ENCODE measurements at places on chromosomes 4 and X. TPM values are rescaled to one million over a fixed set of nuclear protein-coding genes. Genes with fewer than 3 reads are reported as not detected.

TLR7 gene
- 1.6 TPM for polyA plus RNA-seq

SSX1 gene
- polyA plus RNA-seq: not detected

- no peaks in the 10 kb centered on the region for H3K36me3 ChIP-seq
- no peaks in the 10 kb centered on the region for H3K27me3 ChIP-seq
- no peaks in the 10 kb centered on the region for H3K4me1 ChIP-seq
- DNase-seq: no peak
- H3K4me3 ChIP-seq: no peak overlapping the region
These were observed 207.1 kb downstream of the PPP3CA start for GRCh38 chr4:101140228-101140627.

DNA sequence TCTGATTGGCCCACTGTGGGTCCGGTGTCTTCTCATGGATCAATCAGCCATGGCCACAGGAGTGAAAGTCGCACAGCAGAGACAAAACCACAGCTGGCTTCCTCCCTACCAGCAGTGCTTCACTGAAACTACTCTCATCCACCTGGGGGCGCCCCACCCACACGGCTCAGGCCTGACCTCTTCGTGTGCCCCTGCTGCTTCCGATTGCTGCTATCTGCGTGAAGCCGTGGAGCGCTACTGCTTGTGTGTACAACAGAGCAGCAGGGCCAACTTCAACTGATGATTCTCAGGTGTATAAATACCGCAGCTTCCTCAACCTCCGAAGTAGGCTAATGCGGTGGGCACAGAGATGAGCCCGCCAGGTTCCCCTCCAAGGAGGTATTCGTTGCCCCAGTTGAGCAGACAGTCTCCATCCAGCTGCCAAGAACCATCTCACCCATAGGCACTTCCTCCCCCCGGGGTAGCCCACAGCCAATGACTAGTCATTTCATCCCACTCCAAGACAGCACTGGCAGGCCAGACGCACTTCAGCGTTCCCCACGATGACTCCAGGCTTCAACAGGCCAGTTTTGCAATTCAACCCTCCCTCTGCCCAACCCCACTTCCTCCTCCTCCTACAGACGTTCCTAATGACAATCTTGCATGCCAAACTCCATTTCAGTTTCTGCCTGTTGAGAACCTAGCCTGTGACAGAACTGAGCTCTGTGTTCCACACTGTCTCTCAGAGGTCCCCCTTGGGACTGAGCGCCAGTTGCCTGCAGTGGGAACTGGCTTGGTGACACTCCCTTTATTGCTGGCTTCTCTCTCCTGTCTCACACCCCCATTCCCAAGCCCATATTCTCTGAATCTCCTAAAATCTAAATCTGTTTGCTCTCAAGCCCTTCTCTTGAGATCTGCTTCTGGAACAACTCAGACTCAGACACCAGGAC is 41.3 kb upstream of the ATP6AP2 start:
- no peak overlapping the region for H3K4me3 ChIP-seq
- H3K27me3 ChIP-seq: peaks cover 56% of the 10 kb centered on the region
- no peak overlapping the region for H3K27ac ChIP-seq
- DNase-seq: no peak

GRCh38 chr4:120867506-120867905 is 55.0 kb downstream of the PRDM5 start:
- no peak overlapping the region for H3K4me3 ChIP-seq
- H3K4me1 ChIP-seq: no peaks in the 10 kb centered on the region
- no peaks in the 10 kb centered on the region for H3K36me3 ChIP-seq

- H3K4me3 ChIP-seq: no peak overlapping the region
- H3K4me1 ChIP-seq: no peaks in the 10 kb centered on the region
- H3K27me3 ChIP-seq: no peaks in the 10 kb centered on the region
- H3K27ac ChIP-seq: no peak overlapping the region
- no peaks in the 10 kb centered on the region for H3K36me3 ChIP-seq
- no peak for DNase-seq
These were observed 1263.5 kb downstream of the FAM133A start for GRCh38 chrX:94937491-94937890.

GRCh38 chr4:99180382-99181070 is 36.4 kb upstream of the ADH4 start:
- no peaks in the 10 kb centered on the region for H3K27me3 ChIP-seq
- H3K4me3 ChIP-seq: no peak overlapping the region
- H3K27ac ChIP-seq: no peak overlapping the region
- no peaks in the 10 kb centered on the region for H3K4me1 ChIP-seq
- no peak for DNase-seq

- H3K36me3 ChIP-seq: no peaks in the 10 kb centered on the region
- peak; percentile 43 for DNase-seq
- H3K27ac ChIP-seq: peak within 1 kb of the TSS; percentile 91
- no peaks in the 10 kb centered on the region for H3K27me3 ChIP-seq
- peak within 1 kb of the TSS; percentile 90 for H3K4me3 ChIP-seq
These were observed at the start of gene CASP6 for GRCh38 chr4:109702950-109703663. Gene CASP6 (minus strand): TSS chr4:109703445. CDS start chr4:109703395, 50 bp downstream.

STARD8 gene
- 8.0 TPM for polyA plus RNA-seq

FAM47A gene
- polyA plus RNA-seq: not detected

TMEM271 gene
- polyA plus RNA-seq: 17.1 TPM

GRCh38 chr4:43990963-43991362 is 457.6 kb downstream of the KCTD8 start:
- H3K27me3 ChIP-seq: no peaks in the 10 kb centered on the region
- no peak overlapping the region for H3K4me3 ChIP-seq
- H3K36me3 ChIP-seq: no peaks in the 10 kb centered on the region
- H3K27ac ChIP-seq: no peak overlapping the region

CT83 gene
- not detected for polyA plus RNA-seq

- peak overlapping the region; percentile 57 for H3K27ac ChIP-seq
- no peak overlapping the region for H3K4me3 ChIP-seq
- H3K36me3 ChIP-seq: peaks cover 33% of the 10 kb centered on the region
- peaks cover 10% of the 10 kb centered on the region for H3K4me1 ChIP-seq
These were observed 159.6 kb downstream of the SOWAHB start for GRCh38 chr4:76738086-76738931.

DNA sequence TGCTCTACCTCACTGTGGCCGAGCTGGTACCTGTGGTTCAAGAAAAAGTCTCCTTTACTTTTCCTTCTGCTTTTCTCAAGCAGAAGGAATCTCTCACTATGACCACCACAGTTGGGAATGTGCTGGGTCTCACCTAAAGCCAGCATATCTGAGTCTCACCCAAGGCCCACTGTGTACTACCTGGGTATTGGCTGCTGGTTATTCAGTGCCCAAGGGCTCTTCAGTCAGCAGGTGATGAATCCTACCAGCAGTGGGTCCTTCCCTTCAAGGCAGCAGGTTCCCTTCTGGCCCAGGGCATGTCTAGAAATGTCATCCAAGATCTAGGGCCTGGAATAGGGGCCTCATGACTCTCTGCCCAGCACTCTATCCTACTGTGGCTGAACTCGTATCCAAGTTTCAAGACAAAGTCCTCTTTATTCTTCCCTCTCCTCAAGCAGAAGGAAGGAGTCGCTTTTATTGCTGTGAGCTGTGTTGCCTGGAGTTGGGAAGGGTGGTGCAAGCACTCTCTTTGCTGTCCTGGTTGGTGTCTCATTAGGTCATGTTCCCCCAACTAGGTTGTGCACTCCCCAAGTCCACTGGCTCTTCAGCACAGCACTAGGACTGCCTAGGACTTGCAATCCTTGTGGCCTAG is 6.1 kb downstream of the CXCL10 start:
- H3K4me1 ChIP-seq: no peaks in the 10 kb centered on the region
- no peak overlapping the region for H3K4me3 ChIP-seq
- no peaks in the 10 kb centered on the region for H3K27me3 ChIP-seq
- no peak overlapping the region for H3K27ac ChIP-seq
- DNase-seq: no peak

BMX gene
- 0.35 TPM for polyA plus RNA-seq

GRCh38 chrX:68942104-68942503 is 113.3 kb downstream of the EFNB1 start:
- DNase-seq: no peak
- H3K4me1 ChIP-seq: no peaks in the 10 kb centered on the region
- H3K27me3 ChIP-seq: no peaks in the 10 kb centered on the region
- no peak overlapping the region for H3K27ac ChIP-seq
- no peak overlapping the region for H3K4me3 ChIP-seq
- H3K36me3 ChIP-seq: no peaks in the 10 kb centered on the region

DNA sequence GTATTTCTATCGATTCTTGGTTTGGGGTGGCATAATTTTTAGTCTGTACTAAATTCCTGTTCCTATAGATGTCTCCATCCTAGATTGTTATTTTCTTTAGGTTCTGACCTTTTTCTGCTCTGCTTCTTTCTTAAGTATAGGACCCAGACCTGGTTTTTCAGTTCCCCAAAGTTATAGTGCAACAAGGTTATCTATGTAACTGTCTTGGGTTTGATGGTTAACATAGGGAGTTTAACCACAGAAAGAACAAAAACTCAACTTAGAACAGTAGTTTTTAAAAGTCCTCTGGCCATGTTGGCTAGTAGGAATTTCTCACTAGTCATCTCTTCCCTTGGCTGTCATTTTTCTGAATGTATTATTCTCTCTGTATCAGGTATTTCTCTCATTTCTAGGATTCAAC is 38.8 kb upstream of the MAD2L1 start:
- no peak overlapping the region for H3K27ac ChIP-seq
- no peak for DNase-seq
- no peaks in the 10 kb centered on the region for H3K27me3 ChIP-seq
- H3K4me1 ChIP-seq: no peaks in the 10 kb centered on the region
- H3K4me3 ChIP-seq: no peak overlapping the region
- no peaks in the 10 kb centered on the region for H3K36me3 ChIP-seq

DNA sequence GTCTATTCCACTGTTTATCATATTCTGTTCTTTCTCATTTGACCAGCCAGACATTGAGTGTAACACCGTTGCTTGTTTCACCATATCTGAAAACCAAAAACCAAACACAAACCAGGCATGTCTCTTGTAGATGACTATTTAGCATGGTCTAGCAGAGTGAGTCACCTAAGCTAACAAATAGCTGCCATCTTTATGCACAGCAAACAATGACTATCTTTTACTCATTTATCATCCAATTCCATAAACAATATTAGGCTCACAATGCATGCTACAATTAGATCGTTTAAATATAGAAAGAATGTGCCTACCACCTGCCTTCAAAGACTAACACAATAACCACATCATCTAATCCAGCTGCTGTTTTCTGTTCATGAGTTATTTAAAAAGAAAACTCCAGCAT is 495.4 kb downstream of the PCDH19 start:
- H3K4me1 ChIP-seq: no peaks in the 10 kb centered on the region
- H3K27me3 ChIP-seq: no peaks in the 10 kb centered on the region
- no peak overlapping the region for H3K27ac ChIP-seq

MSL3 gene
- polyA plus RNA-seq: 46.5 TPM

- H3K27ac ChIP-seq: no peak overlapping the region
- H3K36me3 ChIP-seq: no peaks in the 10 kb centered on the region
- H3K4me3 ChIP-seq: no peak overlapping the region
- no peak for DNase-seq
These were observed 38.5 kb downstream of the APBB2 start for GRCh38 chr4:41175794-41176193.

GRCh38 chrX:77223046-77223445 is 224.1 kb upstream of the FGF16 start:
- no peaks in the 10 kb centered on the region for H3K36me3 ChIP-seq
- no peak overlapping the region for H3K27ac ChIP-seq
- DNase-seq: no peak
- H3K4me1 ChIP-seq: no peaks in the 10 kb centered on the region

MAGEB10 gene
- polyA plus RNA-seq: not detected

GRCh38 chr4:87977521-87978278 is 2.2 kb downstream of the SPP1 start:
- no peak for DNase-seq
- no peaks in the 10 kb centered on the region for H3K36me3 ChIP-seq
- H3K4me3 ChIP-seq: no peak overlapping the region
- H3K27ac ChIP-seq: peak overlapping the region; percentile 10
- no peaks in the 10 kb centered on the region for H3K4me1 ChIP-seq

DNA sequence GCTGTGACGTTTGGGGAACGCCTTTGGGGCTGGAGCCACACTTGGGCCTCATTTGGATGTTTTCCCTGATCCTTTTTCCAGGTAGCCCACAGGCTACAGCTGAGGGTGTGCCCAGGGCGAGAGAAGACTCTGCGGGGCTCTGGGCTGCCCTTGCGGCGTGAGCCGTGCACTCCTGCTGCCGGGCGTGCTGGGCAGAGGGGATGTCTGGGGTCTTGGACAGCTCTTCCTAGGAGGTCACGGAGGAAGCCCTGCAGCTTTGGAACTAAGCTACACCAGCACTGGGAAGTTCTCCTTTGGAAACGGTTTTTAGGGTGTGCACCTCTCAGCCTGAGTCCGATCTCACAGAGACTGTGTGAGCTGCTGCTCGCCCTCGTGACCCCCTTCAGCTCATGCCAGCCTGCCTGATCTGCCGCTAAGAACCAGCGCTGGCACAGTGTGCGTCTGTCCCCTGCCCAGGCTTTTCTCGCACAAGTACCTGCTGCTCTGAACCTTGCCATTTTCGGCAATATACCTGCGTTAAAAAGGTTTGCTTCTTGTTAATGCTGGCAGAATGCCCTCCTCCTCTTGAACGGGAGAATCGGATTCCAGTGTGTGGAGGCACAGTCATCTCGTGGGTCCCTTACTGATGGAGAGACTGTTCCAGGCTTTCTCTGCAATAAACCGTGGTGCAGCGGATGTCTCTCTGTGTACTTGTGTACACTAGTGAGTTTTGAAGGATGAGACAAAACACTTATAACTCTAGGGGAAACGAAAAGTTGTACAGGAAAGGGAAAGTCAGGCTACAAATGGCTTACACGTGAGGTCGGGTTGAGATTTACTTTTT is 14.3 kb downstream of the MSANTD1 start:
- H3K4me3 ChIP-seq: no peak overlapping the region
- H3K4me1 ChIP-seq: no peaks in the 10 kb centered on the region
- no peaks in the 10 kb centered on the region for H3K27me3 ChIP-seq
- DNase-seq: no peak
- H3K36me3 ChIP-seq: peaks cover 33% of the 10 kb centered on the region

DNA sequence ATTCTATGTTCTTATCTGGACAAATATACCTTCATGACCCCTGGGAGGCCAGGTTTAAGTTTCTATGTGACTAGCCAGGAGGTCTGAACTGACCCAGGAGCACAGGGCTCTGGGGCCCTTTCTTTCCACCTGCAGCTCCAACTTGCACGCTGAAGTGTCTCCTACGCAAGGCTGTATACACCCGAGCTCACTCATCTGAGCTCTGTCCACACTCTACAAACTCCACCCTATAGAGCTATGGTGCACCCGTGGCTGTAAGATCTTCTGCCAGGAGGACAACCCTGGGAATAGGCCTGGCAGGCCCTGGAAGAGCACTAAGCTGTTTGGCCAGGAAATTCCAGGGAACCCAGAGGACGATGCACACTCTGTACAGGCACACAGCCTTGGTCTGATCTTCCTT is 60.6 kb upstream of the ATOH1 start:
- no peak overlapping the region for H3K4me3 ChIP-seq
- H3K36me3 ChIP-seq: no peaks in the 10 kb centered on the region
- no peaks in the 10 kb centered on the region for H3K27me3 ChIP-seq
- no peak overlapping the region for H3K27ac ChIP-seq
- DNase-seq: no peak

DNA sequence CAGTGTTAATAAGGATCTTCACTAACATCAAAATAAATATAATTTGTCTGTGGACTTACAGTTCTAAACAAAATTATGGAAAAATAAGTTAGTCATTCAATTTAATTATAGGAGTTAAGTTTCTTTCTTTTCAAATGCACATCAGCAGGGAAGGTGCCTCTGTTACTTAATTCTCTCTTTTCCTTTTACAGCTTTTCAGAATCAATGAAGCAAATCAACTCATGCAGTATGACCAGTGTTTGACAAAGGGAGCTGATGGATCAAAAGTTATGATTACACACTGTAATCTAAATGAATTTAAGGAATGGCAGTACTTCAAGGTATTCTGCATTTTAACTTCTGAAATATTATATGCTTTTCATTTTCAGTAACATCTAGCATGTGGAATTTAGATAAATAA is 15.9 kb downstream of the HMGB2 start:
- H3K4me3 ChIP-seq: no peak overlapping the region
- H3K27ac ChIP-seq: no peak overlapping the region
- H3K36me3 ChIP-seq: peaks cover 8% of the 10 kb centered on the region
- H3K4me1 ChIP-seq: no peaks in the 10 kb centered on the region
- no peaks in the 10 kb centered on the region for H3K27me3 ChIP-seq
